Stimulated activated CD8-positive, alpha-beta memory T cell treated with anti-CD3 and anti-CD28 coated beads, Interleukin-4, amount 100 ng/mL, for 4 hours (primary cell): ENCODE measurements at places on chromosomes 1 and 21.
A peak's percentile ranks its signal among the peaks of the same experiment; 100 is the strongest.

DNA sequence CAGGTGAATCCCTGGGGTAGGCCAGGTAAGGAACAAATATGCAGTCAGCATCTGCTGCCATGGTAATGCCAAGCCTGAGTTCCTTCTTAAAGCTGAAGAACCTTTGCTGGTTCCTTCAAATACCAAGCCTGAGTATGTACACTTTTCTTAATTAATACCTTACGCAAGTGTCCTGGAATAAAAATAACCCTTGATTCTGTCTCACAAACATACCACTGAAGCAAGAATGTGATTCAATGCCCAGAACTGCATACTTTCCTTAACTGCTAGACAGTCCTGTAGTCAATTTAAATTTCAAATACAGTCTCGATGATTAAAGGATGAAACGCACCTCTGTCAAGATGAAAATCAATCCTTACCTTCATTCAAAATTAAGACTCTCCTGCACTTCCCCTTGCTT is 634.0 kb upstream of the CHRM3 start:
- DNase-seq = no peak

DNA sequence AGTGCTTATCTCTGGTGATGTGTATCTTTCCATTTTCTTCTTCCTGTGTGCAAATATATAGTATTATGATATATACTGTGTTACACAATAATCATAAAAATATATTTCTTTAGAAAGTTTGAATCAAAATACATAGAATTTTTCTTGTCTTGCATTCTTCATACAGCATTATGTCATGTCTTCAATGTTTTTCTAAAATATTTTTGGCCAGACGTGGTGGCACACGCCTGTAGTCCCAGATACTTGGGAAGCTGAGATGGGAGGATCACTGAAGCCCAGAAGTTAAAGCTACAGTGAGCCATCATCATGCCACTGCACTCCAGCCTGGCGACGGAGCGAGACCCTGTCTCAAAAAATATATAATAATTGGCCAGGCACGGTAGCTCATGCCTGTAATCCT is 41.6 kb downstream of the IL6R start:
- no peak for DNase-seq

DNA sequence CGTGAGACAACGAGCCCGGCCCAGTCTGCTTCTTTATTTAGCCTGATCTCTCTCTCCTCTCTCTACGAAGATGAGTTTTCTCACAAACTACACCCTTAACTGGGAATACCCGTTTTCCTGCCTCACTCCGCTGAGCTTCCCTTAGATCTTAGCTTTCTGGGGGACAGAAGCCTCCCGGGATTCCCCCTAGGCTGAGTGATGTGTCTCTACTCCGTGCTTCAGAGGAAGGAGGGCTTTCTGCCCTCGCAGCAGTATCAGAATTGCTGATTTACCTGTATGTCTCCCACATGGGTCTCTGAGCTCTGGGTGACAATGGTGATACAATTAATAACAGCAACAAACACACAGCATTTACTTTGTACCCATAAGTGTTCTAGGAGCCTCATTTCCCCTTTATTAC is 1.0 kb downstream of the ZBTB17 start:
- peak; percentile 10 for DNase-seq

DNA sequence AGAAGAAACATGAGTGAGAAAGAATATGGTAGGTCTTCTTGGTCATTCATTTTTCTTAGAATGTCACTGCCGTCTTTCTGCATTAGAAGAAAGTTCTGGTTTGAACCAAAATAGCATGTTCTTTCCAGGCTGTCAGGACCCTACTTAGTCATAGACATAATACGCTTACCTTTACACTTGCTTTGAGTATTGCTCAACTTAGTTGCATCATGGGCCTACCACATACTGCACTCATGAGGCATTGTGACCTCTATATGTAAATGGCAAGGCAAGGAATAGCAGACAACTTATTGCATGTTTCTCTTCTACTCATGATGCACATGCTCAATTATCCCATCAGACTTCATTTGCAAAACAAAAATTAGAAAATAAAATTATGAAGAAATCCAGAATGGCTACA is 415.0 kb downstream of the HLX start:
- DNase-seq = no peak

DNA sequence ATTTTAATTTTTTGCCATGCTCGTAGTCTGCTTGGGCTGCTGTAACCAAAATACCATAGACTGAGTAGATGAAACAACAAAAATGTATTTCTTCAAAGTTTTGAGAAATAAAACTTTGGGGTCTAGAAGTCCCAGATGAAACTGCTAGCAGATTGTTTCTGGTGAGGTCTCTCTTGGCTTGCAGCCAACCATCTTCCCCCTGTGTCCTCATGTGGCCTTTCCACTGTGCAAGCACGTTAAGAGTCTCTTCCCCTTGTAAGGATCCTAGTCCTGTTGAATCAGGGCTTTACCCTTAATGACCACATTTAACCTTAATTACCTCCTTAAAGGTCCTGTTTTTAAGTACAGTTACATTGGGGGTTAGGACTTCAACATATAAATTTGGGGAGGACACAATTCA is 86.6 kb downstream of the PTBP2 start:
- no peak for DNase-seq

- no peak for DNase-seq
Measured at GRCh38 chr1:154148807-154149206, 6.1 kb downstream of the NUP210L start.

- DNase-seq = no peak
Measured at GRCh38 chr1:119093721-119094120, 46.7 kb downstream of the WARS2 start.

GRCh38 chr1:6873298-6874015 is 88.2 kb downstream of the CAMTA1 start:
- no peak for DNase-seq

DNA sequence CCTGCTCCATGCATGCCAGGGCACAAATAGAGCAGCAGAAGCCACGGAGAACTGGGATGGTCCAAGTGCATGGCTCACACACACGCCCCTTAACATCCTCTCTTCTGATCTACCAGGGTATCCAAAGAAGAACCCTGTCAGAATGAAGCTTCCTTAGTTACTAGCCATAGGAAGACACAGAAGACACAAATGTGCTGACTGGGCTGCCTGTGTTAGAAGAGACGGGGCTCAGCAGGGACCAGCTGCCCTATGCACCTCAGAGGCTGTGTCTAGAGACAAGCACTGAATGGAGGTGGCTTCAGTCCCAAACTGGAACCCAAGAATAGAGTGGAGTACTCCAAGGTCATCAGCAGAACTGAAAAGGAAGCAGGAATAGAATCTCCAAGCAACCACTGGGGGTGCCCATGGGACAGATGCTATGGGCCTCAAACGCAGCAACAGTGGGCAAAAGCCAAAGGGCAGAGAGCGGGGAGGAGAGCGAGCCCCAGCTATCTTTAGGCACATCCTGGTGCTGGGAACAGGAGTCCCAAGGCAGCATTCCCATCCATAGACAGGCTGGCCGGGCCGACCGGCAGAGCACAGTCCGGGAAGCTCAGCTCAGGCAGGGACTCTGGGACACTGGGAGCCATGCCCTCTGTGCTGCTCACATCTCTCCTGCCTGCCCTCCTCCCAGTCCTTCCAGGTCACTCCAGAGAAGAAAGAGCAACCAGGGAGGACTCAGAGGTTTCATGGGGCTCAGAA is 9.5 kb downstream of the SLC6A9 start:
- DNase-seq = no peak

- no peak for DNase-seq
Measured at GRCh38 chr1:19739628-19740027, 60.1 kb downstream of the TMCO4 start.

DNA sequence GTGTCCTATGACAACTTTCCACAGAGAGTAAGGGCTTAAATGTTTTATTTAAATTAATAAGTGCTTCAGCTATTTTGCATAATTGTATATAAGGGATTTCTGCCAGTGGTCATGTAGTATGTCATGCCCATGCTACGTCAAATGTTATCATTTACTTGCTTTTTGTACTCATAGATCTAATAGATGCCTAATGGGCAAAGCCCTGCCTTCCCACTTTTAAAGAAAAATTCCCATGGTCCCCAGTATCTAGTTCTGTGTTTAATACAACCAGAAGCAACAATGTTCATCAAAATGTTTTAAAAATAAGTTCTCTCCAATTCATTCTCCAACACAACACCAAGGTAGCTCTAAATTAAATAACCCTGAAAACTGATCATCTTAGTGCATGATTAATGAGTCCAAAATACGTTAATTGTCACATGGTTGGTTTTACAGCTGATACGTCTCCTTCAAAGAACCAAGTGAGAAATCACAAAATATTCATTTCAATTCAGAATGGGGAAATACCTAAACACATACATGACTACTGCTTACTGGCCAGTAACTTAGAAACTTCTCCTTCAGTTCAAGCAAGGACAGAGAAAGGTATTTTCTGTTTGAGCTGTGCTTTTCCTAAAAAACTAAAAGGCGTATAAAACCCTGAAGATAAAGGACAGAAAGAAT is 49.1 kb upstream of the SDC3 start:
- no peak for DNase-seq

- no peak for DNase-seq
Measured at GRCh38 chr1:23590058-23590783, 30.9 kb upstream of the ID3 start.

DNA sequence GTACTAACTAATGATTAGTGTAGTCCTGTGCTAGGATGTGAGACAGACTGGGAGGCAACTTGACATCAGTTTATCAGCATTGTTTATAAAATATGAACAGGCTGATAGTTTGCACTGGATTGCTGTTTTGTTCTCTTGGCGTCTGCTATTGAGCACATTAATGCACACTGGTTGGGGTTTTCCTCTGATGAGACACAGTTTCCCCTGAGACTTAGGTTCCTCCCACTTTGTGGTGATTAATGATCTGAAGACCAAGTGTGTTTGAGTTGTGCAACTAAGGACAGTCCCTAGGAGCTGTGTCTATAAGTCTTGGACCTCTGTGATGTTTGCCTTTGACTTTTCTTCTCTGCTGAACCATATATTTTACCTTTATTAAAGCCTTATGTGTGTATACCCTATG is 1015.4 kb downstream of the AMY1C start:
- no peak for DNase-seq

- DNase-seq = no peak
Measured at GRCh38 chr1:85322655-85323054, 46.2 kb upstream of the BCL10 start.

DNA sequence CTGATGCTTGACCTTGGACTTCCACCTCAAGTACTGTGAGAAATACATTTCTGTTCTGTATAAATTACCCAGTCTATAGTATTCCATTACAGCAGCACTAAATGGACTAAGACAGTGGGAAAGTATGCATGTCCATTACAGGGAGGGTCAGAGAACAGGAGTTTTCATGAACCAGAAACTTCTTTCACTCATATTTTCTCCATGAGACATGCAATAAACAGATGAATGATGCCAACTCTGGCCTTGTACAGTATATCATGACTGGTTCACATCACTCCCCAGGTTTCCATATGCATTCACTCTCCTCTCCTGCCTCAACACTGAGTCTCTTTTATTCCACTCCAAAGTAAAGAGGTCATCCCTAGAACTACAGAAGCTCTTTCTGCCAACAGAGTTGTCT is 4.5 kb upstream of the IFI16 start:
- no peak for DNase-seq

GRCh38 chr21:16651956-16652355 is 860.9 kb upstream of the CXADR start:
- DNase-seq = no peak

- DNase-seq = no peak
Measured at GRCh38 chr1:27471477-27471876, 18.5 kb downstream of the WASF2 start.

DNA sequence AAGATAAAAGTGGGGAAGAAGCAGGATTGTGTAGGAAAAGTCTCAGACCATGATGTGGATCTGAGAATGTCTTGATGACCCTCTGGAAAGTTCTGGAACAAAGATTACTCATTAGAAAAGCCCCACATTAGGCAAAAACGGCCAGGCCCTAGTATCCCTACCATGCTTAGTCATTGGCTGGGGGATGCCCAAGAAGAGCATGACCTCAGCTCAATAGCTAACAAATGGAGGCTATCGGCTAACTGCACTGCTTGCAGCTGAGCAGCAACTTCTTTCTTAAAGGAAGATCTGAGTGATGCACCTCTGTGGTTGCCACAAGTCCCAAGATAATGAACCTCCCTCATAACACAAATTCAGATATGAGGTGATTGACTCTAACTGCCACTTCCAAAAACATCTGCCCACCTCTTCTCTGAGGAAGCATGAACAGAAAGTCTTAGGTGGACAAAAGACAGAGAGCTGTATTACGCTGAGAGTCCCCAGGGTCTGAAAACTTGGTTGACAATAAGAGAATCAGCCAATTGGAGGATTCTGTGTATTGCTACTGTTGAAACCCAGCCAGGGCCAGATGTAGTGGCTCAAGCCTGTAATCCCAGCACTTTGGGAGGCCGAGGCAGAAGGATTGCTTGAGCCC is 64.6 kb upstream of the AK4 start:
- no peak for DNase-seq

GRCh38 chr1:205980237-205980870 is 22.8 kb downstream of the RAB7B start:
- no peak for DNase-seq
